ENCODE measurements at places on chromosomes 12 and 14.

GRCh38 chr14:85546390-85546789 is 16.4 kb downstream of the FLRT2 start:
- DNase-seq = no peak

GRCh38 chr12:118175823-118176447 is 40.0 kb downstream of the PEBP1 start:
- no peak for DNase-seq

- DNase-seq = no peak
These were observed 461 bp downstream of the SLC8A3 start for GRCh38 chr14:70188322-70188658.

DNA sequence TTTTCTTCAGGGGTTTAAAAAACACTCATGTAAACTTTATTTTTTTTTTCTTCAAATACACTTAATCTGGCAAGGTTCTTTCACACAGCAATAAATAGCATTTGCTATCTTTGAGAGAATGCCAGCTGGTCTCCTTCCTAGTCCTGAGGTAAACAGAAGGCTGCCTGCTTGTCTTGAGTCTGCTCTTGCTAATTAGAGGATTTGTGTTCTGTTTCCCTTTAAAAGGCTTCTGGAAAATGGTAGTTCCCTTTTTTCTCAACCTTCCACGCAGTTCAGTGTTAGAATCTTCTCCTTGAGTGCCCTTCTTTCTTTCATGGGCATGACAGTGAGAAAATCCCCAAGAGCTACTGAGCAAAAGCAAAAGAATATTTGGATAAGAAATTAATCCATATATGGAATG is 92.3 kb upstream of the DCN start:
- no peak for DNase-seq

DNA sequence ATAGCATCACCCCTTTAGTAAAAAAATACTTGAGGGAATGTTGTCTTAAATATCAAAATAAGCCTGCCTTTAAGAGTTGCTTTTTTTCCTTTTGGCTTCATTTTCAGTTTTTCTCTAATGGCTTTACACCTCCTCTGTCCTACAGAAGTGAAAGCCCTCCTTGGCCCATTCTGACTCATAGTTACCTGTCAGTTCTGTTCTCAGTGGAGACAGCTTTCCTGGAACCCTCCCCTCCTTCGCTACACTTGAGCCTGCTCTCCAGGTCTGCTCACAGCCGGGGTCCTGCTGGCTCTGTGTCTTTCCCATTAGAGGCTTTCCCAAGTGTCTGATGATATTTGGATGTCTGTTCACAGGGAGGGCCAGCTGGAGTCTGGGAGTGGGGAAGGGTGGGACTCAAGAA is 84.0 kb downstream of the PELI2 start:
- DNase-seq = no peak

DNA sequence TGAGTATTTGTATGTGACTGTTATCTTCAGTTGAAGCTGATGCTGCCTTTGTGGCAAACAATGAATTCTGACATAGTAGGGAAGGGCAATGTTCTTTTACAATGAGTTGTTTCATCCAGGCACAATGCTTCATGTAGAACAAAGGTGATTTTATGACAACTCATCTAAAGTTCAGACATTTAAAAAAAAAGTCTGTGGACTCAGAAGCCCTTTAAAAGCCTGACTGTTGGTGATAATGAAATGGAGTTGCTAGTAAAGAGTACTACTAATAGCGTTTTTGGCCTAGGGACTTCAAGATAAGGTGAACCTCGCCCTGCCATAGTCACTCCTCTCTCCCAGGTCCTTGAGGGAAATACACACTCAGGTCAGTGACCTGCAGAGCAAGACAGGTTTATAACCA is 105.1 kb downstream of the AKAP6 start:
- DNase-seq = no peak

- peak; percentile 8 for DNase-seq
These were observed 54.9 kb upstream of the SCN8A start for GRCh38 chr12:51536159-51536558.

GRCh38 chr12:39780411-39780912 is 160.9 kb upstream of the ABCD2 start:
- no peak for DNase-seq

- no peak for DNase-seq
These were observed 18.6 kb downstream of the TMEM229B start for GRCh38 chr14:67469954-67470353.

- DNase-seq = no peak
These were observed 62.6 kb upstream of the SRSF5 start for GRCh38 chr14:69704319-69704718.

- peak; percentile 20 for DNase-seq
These were observed 8.9 kb downstream of the IKZF4 start for GRCh38 chr12:56029666-56030293.

- no peak for DNase-seq
These were observed 976.4 kb upstream of the SEL1L start for GRCh38 chr14:82510007-82510406.

DNA sequence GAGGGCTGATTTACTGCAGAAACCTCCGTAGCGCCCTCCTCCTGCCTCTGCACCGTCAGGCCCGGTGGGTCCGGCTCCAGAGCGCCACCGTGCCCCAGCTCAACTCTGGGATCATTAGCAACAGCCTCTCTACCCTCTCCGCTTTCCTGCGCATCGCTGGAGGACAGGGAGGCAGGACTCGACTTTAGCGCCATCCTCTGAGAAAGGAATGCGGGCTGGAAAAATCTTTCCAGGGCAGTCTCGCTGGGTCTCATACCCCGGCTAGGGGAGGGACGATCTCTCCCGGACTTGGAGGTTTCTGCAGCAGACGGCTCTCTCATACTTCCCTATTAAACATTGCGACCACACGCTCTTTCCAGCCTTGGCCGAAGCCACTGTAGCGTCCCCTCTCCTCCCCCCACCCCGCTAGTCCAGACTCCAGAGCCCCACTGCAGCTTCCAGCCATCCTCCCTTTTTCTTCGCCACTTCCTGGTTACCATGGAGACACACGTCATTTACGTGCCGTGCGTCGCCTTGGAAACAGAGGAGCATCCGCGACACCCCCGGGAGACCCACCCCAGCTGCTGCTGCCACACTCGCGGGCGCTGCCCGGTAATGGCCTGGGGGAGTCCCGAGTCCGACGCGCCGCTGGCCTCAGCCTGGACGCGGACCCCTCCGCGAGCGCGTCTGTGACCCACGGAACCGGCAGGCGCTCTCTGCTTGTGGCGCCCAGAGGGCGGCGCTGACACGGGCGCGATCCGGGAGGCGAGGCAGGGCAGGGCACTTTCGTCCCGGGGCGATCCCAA is at the start of gene CCDC184:
TSS of gene CCDC184 (plus strand) at position 554 of the 785 bp plus-strand sequence. CDS start 479 bp downstream, outside the sequence.
- DNase-seq = peak; percentile 58

- no peak for DNase-seq
These were observed 17.2 kb downstream of the EML5 start for GRCh38 chr14:88775532-88775931.

- no peak for DNase-seq
These were observed 23.0 kb upstream of the NRDE2 start for GRCh38 chr14:90354551-90355298.

DNA sequence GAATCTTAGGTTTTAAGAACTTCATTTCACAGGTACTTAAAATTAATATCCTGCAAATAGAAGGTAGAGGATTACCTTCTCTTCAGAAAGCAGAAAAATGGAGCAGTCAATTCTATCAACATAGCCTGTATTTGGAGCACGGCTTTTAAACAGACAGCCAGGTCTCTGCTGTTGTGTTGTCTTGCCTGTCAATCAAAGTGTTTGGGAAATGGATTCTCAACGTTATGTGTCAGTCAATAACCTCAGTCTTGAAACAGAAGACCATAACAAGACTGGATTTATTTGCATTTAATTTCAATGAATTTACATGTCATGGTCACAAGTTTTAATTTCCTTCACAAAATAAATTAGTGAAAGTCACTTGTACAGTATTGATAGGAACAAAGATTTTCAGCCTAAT is 51.9 kb upstream of the KRR1 start:
- DNase-seq = no peak

GRCh38 chr12:5458229-5459050 is 26.5 kb downstream of the NTF3 start:
- no peak for DNase-seq

GRCh38 chr14:45072126-45072525 is 11.8 kb upstream of the PRPF39 start:
- no peak for DNase-seq

DNA sequence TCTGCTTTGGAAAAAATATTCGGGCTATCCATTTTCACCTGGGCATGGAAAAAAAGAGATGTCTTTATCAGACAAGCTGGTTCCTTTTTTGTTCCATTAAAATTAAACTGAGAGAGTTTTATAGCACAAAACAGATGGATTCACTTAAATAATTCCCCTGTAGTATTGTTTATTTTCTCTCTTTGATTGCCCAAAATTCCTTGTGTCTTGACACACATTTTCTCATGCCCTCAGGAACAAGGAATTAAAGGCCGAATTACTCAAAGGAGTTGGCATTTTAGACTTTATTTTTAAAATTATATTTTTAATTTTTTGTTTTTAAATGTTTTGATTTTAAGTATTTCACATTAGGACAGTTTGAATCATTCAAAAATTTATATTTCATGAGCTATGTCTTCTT is 69.6 kb upstream of the SLCO1C1 start:
- no peak for DNase-seq

GRCh38 chr12:57658890-57659289 is 25.9 kb upstream of the B4GALNT1 start:
- no peak for DNase-seq

DNA sequence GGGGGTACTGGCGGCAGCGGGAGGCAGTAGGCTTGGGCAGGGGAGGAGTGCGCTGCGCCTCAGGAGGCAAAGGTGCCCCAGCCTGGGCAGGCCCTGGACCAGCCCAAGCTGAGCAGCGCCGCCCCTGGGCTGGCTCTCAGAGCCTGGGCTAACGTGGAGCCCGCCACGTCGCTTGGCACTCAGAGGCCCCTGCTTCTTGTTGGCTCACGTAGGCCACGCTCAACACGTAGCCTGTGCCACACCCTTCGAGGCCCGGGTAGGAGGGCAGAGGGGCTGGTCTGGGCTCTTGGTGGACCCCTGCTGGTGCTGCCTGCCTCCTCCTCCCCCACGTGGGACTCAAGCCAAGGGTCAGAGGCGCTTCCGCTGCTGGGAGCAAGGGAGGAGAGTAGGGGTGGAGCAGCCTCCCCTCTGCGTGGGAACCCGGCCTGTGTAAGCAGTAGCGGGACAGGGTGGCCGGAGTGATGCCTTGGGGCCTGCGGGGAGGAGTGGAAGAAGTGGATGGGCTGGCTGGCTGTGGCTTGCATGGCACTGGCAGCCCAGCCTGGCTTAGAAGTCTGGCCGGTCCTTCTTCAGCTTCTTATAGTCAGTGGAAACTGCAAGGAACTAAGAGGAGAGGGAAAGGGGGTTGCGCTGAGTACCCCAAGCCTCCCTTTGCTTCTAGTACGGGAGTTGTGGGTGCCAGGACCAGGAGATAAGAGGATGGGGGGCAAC is 5.7 kb downstream of the SHMT2 start:
- DNase-seq = no peak

DNA sequence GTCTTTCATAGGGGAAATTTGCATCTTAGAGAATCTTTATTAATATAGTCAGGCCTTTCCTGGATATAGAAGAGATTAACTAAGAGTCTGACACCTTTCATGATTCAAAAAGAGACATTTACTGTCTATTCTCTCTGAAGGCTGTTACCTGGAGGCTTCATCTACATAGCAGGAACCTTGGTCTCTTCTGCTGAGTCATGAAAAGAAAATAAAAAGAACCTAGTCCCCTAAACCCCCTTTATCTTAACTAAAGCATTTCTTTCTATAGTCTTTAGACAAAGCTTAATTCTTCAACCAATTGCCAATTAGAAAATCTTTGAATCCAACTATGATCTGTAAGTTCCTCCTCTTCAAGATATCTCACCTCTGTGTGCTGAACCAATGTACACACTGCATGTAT is 33.1 kb downstream of the RPS29 start:
- peak; percentile 59 for DNase-seq

DNA sequence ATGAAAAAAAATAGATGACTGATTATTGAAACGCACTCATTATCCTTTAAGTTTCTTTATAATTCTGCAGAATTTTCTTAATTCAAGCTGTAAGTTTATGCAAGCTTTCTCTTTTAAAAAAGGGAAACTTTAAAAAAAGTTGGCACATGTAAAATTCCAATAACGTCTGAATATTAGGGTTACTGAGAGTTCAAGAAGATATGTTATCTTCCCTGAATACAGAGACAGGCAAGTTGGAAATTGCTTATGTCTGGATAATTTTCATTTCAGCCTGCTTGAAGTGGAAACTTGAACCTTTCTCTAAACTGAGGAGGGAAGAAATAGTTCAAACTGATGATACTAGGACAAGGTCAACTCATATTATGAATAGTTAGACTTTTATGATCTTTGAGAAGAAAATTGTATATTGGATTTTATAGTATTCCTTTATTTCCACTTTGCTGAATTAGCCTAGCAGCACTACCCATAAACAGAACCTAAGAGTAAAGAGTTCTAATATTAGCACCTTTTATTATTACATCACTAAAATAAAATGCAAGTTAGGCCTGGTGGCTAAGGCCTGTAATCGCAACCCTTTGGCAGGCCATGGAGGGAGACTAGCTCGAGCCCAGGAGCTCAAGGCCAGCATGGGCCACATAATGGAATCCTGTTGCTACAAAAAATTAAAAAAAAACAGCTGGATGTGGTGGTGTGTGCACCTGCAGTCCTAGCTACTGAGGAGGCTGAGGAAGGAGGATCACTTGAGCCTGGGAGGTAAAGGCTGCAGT is 288.0 kb downstream of the TRHDE start:
- DNase-seq = no peak

DNA sequence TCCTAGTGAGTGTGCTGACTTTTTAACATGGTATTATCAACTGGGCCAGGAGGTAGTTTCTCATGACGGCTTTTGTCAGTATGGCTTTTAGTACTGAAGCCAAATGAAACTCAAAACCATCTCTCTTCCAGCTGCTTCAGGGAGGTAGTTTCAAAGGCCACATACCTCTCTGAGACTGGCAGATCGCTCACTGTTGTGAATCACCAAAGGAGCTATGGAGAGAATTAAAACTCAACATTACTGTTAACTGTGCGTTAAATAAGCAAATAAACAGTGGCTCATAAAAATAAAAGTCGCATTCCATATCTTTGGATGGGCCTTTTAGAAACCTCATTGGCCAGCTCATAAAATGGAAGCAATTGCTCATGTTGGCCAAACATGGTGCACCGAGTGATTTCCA is 141.1 kb downstream of the HMGA2 start:
- no peak for DNase-seq

DNA sequence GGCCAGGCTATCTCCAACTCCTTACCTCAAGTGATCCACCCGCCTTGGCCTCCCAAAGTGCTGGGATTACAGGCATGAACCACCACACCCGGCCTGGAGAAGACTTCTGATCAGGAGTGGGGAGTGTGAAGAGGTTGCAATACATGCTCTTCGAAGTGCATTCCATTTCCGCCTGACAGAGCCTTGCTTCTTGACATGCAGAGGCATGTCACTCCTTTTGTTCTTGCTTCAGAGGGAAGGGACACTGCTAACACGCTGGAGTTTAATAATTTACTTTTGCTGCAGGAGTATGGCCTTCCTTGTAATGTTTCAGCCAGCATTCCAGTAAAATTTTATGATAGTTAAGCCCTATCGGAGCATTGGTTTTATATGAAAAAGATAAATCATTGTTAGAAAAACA is 74.9 kb downstream of the SLC25A47 start:
- peak; percentile 8 for DNase-seq

GRCh38 chr12:68579254-68579653 is 31.4 kb upstream of the RAP1B start:
- DNase-seq = no peak
